ENCODE measurements at places on chromosomes 2 and 18. TPM values are rescaled to one million over a fixed set of nuclear protein-coding genes. Genes with fewer than 3 reads are reported as not detected.

DNA sequence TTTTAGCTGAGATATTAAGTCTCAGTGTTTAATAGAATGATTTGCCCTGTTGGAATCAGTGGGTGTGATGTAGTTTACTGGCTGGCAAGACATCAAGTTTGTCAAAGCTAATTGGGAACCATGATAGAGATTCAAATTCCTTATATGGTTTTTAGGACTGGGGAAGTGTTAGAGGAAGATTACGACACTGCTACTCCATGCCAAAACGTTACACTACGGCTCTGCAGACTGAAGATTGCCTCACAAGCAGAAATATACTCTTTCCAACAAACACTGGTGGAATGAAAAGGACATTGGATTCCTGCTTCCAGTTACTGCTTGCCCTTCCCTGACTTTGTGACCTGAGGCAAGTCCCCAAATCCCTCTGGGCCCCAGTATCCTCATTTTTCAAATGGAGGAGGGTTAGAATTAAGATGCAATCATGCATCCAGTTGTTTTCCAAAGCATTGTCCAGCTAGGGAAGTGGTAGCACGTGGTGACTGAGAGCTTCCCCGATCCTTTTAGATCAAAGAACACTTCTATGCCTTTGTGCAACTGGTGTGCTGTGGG, 147.6 kb downstream of the CDC42EP3 start:
- peak; percentile 56 for DNase-seq

DNA sequence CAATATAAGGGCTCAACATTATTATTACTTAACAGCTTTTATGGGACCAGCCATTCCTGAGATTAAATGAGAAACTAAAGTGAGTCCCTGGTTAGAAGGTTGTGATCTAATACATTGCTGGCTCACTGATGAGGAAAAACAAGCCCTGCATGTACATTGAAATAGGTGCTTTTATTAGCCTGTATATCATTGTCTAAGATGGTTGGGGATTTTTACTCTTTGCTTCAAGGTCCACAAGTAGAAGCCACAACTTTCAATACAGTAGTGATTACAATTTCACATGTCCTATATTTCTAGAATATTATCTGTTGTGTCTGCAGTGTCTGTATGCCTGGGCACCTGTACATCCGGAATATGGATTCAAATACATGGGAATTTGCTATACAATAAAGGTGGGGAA, 104.1 kb upstream of the FZD5 start:
- no peak for DNase-seq

DNA sequence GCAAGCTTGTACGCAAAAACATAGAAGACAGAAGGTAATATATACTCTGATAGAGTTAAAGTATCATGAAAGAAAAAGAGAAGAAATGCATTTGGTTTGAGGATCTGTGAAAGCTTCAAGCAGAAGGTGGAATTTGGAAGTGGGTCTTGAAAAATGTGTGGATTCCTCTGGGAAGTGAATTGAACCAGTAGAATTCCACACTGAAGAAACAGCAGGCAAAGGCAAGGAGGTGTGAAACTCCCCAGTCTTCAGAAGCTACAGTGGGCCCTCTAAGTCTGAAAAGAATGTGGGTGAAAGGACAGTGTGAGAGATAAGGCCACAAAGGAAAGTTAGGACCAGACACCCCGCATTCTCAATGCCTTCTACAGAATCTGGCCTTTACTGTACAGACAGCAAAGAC, 25.6 kb downstream of the COBLL1 start:
- DNase-seq: no peak

DNA sequence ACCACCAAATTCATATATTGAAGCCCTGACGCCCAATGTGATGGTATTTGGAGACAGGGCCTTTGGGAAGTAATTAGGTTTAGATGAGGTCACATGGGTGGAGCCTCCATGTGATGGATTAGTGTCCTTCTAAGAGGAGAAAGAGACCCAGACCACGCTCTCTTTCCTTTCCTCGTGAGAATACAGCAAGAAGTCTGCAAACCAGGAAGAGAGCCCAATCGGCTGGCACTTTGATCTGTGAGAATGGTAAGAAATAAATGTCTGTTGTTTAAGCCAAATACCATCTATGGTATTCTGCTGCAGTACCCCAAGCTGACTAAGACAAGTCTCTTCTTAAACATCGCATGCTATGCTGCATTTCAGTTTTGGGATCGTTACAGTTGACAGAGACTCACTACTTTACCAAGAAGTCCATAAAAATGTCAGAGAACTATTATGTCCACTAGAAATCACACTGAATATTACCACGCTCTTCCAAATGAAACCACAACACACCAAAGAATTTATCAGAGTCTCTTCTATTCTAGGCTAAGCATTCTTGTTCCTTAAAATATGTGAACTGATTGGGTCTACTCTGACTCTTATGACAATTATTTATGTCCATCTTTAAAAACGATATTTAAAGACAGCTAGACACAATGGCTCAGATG, 48.5 kb downstream of the LPIN2 start:
- no peak for DNase-seq

- DNase-seq: no peak
Measured at GRCh38 chr2:9944330-9944758, 7.1 kb upstream of the GRHL1 start.

CD28 gene
- total RNA-seq: 7.4 TPM

RIT2 gene
- not detected for total RNA-seq

Measured in uterus (tissue), 4 donors.